ENCODE measurements at places on chromosomes 1 and 21.

- no peak for DNase-seq
Measured at GRCh38 chr1:114153261-114154145, at the start of gene SYT6. Gene SYT6 (minus strand): TSS chr1:114153869. CDS start chr1:114153772, 97 bp downstream.

DNA sequence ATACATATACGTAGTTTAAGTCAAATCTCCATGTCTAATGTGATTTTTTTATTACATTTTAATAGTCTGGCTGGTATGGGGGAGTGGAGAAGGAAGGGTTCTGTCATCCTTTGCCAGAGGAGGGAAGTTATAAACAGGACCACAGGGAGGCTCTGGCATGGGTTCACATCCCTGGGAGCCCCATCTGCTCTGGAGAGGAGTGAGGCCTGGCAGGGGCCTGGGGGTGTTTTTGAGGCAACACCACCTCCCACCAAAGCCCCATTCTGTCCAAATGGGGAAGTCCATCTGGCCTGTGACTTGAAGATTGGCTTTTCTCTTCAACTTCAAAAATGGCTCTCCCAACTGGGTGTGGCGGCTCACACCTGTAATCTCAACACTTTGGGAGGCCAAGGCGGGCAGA lies 15.8 kb downstream of the DISP3 start:
- DNase-seq = no peak

DNA sequence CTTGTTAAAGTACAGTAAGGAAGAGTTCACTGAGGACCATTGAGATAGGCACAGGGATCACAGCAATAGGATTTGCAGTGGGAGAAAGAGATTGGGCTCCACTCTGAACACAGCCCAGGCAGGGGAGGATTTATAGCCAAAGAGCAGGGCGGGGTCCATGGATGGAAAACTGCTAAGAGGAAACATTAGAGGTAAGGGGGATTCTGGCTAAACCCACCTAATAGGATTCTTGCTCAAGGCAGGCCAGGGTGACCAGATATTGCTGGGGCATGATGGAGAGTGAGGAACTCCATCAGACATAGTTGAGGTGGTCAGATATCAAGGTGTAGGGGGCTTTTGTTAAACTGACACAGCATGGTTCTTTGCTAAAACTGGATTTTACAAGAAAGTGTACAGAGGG lies 372.8 kb downstream of the NPHP4 start:
- DNase-seq = no peak

GRCh38 chr1:117059334-117059677 lies 820 bp upstream of the TTF2 start:
- DNase-seq = peak; percentile 85

- DNase-seq = no peak
Measured at GRCh38 chr1:156958247-156958714, 37.8 kb downstream of the LRRC71 start.

- no peak for DNase-seq
Measured at GRCh38 chr1:224851848-224852261, 77.6 kb upstream of the DNAH14 start.

DNA sequence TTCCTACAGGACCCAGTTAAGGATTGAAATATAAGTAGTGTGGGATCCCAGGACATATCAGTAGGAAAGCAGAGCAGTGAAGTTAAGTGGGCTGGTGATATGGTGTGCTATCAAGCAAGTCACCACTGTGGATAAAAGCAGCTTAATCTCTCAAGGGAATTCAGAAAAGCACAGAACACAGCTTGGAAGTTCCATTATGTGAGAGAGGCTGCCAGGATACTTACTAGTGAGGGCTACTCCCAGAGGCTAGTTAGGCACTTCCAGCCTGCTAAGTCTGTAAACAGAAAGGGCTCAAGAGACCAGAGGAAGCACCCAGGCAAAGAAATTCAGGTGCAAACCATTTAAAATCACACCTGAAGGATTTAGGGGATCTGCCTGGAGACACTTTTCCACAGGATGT lies 18.8 kb upstream of the GRIK1 start:
- no peak for DNase-seq

DNA sequence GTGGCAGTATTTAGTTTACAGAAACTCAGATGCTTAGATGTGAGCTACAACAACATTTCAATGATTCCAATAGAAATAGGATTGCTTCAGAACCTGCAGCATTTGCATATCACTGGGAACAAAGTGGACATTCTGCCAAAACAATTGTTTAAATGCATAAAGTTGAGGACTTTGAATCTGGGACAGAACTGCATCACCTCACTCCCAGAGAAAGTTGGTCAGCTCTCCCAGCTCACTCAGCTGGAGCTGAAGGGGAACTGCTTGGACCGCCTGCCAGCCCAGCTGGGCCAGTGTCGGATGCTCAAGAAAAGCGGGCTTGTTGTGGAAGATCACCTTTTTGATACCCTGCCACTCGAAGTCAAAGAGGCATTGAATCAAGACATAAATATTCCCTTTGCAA lies 59.7 kb upstream of the ZNF326 start:
- DNase-seq = no peak

- DNase-seq = no peak
Measured at GRCh38 chr1:146035048-146035423, 13.5 kb upstream of the HJV start.

All from activated CD4-positive, alpha-beta T cell treated with anti-CD3 and anti-CD28 coated beads, Interleukin-2, Interleukin-6, amounts not matched to agents 100 ng/mL and 50 ng/mL, durations not matched to agents 16 hours and 8 hours (primary cell).